Activated T-cell treated with anti-CD3 and anti-CD28 coated beads, Interleukin-2, amount 50 U/mL, for 48 hours (primary cell): ENCODE measurements at places on chromosomes 11 and 22.
A peak's percentile ranks its signal among the peaks of the same experiment; 100 is the strongest.

GRCh38 chr11:111194860-111195568 is 50.5 kb upstream of the POU2AF2 start:
- no peak for DNase-seq

DNA sequence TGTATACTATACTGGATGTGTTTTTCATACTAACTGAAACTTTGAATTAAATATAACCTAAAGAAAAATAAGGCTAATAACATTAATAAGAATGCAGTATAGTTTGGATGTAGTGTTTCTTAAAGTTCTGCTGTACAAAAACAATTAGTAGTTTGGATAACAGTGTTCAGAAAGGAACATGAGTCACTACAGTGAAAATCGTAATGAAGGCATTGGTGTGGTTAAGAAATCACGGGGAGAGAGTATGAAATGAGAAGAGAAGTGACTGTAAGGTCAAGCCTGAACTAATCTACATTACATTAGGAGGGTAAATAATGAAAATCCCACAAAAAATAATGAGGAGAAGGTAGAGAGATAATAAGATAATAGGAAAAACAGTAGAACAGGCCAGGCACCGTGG is 726.6 kb upstream of the ARHGAP42 start:
- no peak for DNase-seq

DNA sequence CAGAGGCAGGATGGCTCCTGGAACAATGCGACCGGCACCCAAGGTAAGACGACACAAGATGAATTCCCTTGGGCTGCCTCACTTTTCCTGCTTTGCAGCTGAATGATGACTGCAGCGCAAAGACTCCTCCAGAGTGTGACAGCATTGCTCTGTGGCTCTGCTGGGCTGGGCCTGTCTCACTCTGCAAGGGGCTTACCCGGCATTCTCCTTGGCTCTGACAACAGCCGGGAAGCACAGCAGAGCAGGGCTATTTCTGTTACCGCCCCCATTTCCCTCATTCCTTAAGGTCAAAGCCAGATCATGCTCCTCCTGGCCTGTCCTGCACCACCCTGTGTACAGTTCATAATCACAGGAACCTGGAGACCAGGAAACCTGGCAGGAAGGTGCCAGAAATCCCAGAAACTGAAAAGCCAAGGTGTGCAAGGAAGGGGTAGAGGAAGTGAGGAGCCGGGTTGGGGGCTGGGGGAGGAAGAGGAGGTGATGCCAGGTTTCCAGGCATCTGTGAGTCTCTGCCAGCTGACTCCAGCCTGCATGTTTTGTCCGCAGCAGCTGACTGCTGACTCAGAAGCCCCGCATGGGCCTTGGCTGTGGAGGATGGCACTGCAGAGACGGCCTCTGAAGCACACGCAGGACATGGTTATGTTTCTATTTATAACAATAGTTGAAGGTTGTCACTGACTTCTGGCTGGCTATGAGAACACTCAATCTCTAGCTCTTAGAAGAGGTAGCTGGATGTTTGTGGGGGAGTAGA is 113.6 kb downstream of the MICAL3 start:
- DNase-seq = no peak

- DNase-seq = no peak
Measured at GRCh38 chr11:95088946-95089619, 563 bp upstream of the ENDOD1 start.

DNA sequence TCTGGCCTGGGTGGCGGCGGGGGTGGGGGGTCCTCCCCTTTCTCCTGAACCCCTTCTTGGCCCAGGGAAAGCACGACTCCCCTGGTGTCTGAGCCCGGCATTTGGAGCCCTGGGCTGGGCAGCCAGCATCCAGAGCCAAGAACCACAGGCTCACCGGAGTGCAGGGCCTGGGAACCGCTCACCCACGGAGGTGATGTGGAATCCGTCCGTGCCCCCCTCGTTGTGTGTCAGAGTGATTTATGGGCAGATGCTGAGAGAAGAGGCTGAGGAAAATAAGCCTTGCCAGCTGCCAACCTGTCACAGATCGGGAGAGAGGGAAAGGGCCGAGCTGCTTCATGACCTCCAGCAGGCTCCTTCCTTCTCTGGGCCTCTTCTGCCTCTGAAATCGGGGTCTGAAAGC is 33.7 kb downstream of the WNT11 start:
- no peak for DNase-seq

GRCh38 chr11:32594272-32594671 is 10.6 kb downstream of the EIF3M start:
- no peak for DNase-seq

GRCh38 chr11:126390272-126390867 is 34.9 kb downstream of the ST3GAL4 start:
- no peak for DNase-seq

DNA sequence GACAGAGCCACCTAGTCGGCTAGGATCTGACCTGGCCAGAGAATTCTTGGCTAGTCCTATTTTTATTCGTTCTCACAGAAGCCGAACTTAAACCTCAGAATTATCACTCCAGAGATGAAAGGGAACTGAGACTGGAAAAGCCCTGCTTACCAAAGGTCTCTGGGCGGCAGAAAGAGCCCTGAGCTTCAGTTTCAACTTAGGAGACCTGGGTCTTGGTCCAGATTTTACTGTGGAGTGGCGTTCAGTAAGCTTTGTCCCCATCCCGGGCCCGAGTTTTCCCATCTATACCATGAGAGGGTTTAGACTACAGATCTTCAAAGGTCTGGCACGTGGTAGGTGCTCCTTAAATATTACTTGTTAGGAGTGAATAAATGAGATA is 516 bp downstream of the NEU3 start:
- peak; percentile 26 for DNase-seq

DNA sequence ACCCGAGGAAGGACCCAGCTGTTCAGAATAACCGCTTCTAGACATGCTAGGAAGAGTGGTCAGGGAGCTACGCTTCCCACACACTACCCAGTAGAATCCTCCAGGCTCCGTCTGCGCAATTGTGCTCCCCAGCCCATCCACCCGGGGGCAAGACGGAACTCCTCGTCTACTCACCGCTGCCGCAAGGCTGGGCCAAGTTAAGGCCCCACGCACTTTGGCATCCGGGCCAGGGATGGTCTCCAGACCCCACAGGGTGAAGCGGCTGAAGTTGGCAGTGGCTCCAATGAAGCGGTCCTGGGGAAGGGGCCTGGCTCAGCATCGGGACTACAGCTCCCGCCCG is 757 bp downstream of the RNASEH2C start:
- peak; percentile 64 for DNase-seq

GRCh38 chr11:128260398-128260797 is 327.0 kb downstream of the ETS1 start:
- DNase-seq = no peak

GRCh38 chr11:118734031-118734430 is 54.6 kb upstream of the TREH start:
- DNase-seq = no peak

- DNase-seq = no peak
Measured at GRCh38 chr11:86673872-86674750, 1.7 kb upstream of the ME3 start.

- DNase-seq = no peak
Measured at GRCh38 chr22:34072585-34072984, 152.3 kb upstream of the LARGE1 start.

DNA sequence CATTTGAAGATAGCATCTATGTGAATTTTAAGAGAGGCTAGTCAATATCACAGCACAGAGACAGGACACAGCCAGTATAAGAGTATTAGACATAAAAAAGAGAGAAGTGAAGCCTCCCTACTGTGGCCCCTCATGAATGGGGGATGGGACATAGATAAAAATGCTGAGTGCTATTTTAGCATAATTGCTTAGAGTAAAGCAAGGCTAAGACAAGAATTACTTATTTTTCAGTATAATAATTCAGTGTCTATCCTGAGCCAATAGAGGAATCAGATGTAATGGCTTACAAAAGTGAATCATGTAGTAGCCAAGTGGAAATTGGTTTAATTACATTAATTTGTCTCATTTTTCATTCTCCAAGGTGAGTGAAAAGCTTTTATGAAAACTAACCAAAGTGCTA is 419.5 kb downstream of the NELL1 start:
- no peak for DNase-seq

DNA sequence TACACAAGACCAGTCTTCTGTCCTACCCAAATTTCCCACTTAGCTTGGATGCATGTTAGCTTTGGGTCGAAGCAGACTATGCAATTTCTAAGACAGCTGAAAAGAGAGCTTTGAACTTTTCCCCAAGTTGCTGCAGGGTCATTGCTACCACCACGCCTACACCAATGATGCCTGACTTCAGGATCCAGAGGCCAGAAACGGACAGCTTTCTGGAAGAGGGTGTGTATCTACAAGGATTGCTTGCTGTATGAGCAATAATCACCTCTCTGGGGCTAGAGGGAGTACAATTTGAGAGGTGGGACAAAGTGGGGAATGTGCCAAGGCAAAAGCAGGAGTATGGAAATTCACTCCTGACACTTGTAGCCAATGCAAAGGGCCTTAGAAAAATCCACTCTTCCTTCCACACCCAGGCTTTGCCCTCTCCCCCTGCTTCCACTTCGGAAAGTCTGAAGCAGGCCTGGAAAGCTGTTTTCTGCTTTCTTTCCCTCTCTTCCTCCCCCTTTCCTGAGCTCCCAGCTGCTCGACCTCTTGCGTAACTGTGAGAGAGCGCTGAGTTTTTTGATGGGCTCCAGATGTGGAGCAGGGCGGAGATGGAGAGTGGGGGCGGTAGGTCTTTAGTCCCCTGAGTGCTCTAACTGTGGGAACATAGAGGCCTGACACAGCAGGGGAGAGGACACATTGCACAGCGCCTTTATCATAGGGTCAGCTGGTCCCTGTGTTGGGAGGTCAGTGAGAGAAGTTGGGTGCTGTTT is 2.1 kb upstream of the PHLDB1 start:
- no peak for DNase-seq

DNA sequence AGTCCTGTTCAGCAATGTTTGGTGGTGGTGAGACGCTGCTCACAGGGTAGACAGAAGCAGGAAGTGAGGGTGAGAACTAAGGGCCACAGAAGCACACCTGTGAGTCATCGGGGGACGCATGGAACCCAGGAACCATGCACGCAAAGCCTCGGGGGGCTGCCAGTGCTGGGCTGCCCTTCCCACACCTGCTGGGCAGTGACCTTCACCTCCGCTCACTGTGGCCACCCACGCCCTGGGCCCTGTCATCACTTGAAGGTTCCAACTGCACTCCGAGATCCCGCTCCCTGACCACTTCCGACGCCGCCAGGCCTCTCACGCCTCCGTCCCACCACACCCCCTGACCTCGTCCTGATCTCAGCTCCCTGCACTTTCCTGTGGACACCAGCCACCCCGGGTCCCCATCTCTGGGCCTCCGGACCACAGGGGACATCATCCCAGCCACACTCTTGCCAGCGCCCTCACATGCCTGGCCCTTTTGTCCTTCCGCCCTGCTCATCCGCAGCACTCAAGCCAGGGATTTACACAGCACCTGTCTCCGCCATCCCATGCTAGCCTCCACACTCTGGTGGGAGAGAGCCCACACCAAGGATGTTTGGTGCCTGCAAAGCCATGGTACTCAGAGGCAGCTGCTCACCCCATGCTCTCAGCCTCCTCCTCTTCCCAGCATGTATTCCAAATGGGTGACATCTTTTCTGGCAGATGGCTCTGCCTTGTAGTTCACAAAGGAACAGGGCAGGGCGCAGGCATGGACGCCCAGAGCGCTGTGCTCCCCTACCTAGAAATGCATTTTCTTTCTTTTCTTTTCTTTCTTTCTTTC is 23.1 kb upstream of the ATXN10 start:
- DNase-seq = no peak

- DNase-seq = no peak
Measured at GRCh38 chr11:34397120-34397519, 39.3 kb upstream of the ABTB2 start.

GRCh38 chr11:80584661-80585060 is 1143.8 kb upstream of the TENM4 start:
- DNase-seq = no peak

DNA sequence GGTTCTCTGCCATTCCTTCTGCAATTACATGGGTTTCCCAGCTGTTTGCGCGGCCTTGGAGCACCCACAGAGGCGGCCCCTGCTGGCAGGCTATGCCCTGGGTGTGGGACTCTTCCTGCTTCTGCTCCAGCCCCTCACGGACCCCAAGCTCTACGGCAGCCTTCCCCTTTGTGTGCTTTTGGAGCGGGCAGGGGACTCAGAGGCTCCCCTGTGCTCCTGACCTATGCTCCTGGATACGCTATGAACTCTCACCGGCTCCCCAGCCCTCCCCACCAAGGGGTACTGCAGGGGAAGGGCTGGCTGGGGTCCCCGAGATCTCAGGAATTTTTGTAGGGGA is 2.6 kb downstream of the RCE1 start:
- DNase-seq = peak; percentile 12

DNA sequence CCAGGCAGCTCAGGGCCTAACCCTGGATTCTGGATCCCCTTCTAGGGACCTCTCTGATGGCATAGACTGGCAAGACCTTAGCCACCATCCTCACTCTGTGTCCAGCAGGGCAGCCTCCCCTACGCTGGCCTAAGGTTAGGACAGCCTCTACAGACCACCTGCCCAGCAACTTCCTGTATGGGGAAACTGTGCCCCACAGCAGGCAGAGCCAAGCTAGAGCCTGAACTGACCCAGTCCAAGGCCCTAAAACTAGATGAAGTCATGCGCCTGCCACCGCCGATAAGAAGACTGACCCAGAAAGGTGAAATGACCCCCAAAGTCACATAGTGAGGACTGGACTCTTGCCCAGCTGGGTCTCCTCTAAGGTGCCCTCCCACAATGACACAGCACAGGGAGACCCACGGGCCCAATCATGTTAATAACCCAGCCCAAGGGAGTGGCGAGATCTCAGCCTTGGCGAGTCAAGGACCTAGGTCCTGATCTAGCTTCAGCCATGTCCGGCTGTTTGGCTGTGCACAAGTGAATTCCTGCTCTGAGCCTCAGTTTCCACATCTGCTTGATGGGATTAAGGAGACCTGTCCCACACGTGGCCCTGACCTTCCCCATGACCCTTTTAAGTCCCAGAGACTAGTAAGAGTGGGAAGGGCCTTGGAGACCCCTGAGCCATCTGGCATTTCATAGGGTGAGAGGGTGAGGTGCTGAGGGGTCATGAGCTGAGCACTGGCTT is 17.6 kb downstream of the STARD10 start:
- DNase-seq = no peak

GRCh38 chr11:95264881-95265280 is 33.9 kb upstream of the SESN3 start:
- DNase-seq = no peak

GRCh38 chr11:79090191-79090705 is 350.6 kb downstream of the TENM4 start:
- no peak for DNase-seq

GRCh38 chr22:42863349-42863961 is 6.4 kb upstream of the ARFGAP3 start:
- peak; percentile 71 for DNase-seq

DNA sequence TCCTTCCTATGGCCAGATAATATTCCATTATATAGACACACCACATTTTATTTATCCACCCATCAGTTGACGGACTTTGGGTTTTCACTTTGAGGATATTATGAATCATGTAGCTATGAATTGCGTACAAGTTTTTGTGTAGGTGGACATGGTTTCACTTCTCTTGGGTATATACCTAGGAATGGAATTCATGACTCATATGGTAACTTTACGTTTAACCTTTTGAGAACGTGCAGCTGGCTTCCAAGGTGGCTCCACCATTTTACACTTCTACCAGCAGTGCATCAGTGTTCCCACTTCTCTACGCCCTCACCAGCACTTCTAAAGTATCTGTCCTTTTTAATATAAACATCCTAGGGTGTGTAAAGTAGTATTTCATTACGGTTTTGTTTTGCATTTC is 112.0 kb downstream of the PLEKHA7 start:
- no peak for DNase-seq

- no peak for DNase-seq
Measured at GRCh38 chr11:121722431-121723245, 269.9 kb upstream of the SORL1-AS1 start.

- DNase-seq = peak; percentile 85
Measured at GRCh38 chr22:37623075-37624016, 14.7 kb downstream of the GGA1 start.
